ENCODE measurements at places on chromosomes 4 and X.

GRCh38 chrX:136146614-136147314 is 569 bp upstream of the FHL1 start:
- DNase-seq, result no peak

DNA sequence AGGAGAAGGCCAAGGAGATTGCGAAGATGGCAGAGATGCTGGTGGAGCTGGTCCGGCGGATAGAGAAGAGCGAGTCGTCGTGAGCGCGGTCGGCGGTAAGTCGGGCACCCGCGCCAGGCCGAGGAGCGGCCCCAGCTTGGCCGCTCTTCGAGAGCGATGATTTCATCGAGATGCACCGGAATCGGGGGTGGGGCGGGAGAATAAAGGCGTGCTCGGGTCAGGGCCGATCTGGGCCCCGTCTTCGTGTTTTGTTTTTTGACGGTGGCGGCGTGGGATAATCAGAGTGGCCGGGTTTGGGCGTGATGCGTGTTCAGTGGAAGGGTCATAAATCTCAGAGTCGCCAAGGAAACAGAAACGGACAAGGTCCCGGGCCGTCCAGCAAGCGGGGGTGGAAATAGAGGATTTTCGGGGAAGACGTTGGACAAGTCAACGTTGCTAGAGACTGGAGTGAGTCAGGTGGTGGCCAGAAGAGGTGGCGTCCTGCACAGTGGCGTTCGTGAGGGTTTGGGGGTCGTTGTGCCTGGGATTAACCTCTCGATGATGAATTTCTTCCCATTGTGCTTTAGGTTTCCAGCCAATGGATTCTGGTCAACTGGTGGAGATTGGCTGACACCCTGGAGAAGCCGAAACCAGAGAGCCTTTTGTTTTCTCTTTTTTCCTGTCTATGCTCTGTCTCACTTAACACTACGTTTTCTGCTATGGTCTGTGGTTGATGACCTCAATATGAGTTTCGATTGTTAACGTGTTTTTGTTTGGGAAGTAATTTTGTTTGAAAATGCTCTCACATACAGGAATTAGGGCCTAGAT is 882 bp downstream of the MRFAP1 start:
- DNase-seq, result no peak

GRCh38 chr4:17797808-17798207 is 12.7 kb downstream of the DCAF16 start:
- no peak for DNase-seq

DNA sequence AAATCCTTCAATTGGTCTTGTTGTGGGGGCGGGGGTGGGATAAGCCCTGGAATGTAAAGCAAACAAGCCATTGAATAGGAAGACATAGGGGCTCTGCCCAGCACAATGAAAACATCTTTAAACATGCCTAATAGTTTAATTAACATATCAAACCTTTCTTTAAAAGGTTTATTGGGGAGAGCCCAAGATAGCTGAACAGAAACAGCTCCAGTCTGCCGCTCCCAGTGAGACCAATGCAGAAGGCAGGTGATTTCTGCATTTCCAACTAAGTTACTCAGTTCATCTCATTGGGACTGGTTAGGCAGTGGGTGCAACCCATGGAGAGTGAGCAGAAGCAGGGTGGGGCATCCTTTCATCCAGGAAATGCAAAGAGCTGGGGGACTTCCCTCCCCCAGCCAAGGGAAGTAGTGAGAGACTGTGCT is 327.2 kb upstream of the CNKSR2 start:
- no peak for DNase-seq

- no peak for DNase-seq
Measured at GRCh38 chr4:182465114-182465513, 221.9 kb downstream of the TENM3 start.

DNA sequence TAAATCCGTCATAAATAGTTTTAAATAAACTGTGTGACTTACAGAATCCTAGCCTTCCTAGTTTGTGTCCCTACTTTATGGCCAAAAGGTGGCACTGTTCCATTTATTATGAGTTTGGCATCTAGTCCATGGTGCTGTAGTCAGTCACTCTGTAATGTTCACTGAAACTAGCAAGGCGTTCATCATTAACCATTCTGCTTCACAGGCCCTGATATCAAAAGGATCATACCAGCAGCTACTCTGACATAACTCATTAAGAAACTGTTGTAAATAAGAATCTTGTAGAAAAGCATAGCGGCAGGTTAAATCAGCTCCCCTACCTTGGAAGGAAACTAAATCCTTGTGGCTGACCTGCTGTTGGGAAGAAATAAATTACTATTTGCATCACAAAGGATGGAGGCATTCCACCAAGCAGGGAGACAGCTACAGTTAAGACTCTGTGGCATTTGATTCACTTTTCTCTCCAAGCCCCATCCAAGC is 919.6 kb upstream of the DIAPH2 start:
- DNase-seq, result no peak

- no peak for DNase-seq
Measured at GRCh38 chrX:135000516-135000915, 9.7 kb downstream of the SMIM10 start.
